Eye (tissue), 1 donor: ENCODE measurements at places on chromosomes 13 and 19.

DNA sequence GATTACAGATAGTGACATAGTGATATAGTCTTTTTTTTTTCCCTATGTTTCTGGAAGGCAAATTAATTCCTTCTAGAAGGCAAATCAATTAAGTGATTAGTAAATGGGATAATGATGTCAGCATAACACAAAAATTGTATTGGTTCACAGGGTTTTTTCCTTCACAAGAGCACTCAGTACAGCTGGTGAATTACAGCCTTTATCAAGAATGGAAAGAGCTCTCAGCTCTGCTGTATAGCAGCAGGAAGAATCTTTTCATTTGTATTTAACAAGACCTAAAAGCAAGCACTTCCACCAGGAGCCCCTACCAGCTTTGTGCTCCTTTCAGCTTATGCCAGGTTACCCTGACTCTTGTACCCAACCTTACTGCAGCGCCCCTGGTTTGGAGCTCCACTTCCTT lies 90.8 kb downstream of the SERP2 start:
- no peak for DNase-seq

GRCh38 chr13:73140801-73141200 lies 82.0 kb downstream of the KLF5 start:
- DNase-seq: no peak

DNA sequence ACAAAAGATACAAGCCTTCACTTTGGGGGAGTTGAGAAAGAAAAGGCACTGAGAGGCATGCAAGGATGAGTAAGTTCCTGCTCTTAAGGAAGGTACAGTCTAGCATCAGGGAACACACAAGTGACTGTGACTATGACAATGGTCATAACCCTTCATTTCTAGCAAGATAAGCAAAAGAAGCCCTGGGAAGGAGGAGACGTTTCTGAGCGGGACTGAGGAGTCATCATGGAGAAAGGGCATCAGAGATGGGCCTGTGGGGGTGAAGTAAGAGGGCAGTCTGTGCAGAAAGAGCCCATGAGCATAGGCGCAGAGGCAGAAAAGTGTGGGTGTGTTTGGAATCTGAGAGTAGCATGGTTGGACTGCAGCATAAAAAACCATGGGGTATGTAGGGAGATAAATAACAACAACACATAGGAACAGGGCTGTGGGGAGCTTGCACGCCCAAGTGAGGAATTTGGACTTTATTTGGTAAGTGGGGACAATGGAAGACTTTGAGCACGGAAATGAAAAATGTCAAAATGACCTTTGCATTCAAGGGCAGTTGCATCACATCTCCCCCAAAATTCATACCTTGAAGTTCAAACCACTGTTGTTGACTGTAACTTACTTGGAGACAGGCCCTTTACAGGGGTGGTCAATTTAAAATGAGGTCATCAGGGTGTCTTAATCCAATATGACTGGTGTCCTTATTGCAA lies 86.7 kb downstream of the MBNL2 start:
- DNase-seq: no peak

DNA sequence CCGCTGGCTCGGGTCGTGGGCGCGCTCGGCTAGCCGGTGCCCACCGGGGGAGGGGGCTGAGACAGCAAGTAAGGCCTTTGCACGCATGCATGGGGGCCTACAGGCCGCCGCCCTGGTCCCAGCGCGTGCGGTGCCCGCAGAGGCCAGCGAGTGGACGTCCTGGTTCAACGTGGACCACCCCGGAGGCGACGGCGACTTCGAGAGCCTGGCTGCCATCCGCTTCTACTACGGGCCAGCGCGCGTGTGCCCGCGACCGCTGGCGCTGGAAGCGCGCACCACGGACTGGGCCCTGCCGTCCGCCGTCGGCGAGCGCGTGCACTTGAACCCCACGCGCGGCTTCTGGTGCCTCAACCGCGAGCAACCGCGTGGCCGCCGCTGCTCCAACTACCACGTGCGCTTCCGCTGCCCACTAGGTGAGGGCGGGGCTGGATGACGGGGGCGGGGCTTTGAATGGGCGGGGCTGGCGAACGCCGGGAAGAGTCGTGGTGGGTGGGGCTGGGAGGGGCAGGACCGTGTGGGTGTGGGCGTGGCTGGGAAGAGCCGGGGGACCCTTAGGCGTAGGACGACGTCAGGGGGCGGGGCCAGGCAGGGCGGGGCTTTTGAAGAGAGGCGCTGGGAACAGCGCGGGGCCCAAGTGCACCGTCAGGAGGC lies 2.1 kb downstream of the CILP2 start:
- peak; percentile 85 for DNase-seq

DNA sequence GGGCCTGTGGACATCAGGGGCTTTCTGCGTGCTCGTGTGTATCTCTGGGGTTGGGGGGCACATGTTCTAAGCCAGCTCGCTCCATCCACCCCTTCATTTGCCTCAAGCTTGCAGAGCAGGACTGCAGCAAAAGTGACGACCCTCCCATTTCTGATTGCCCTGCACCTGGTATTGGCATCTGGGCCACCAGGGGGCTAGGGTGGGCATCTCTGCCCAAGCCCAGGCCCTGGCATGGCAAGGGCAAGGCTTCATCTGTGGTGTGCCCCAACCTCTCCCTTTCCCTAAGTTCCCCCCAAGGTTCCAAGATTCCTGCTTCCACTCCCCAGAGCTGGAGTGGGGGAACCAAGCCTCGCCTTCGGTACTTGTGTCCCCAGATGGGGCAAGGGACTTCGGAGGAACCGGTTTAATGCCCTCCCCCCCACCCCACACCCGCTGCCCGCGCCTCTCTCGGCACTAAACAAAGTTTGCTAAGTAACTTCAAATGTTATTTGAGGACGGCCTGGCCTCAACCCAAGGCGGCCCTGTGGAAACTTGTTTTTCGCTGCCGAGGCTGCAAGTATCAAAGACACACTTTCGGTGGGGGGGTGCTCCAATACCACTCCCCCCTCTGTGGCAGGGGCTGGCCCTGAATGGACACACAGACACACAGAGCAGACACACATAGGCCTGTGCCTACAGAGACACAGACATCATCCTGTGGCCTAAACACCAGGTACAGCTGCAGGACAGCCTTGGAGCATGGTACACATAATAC lies 12.2 kb downstream of the NFIX start:
- no peak for DNase-seq

DNA sequence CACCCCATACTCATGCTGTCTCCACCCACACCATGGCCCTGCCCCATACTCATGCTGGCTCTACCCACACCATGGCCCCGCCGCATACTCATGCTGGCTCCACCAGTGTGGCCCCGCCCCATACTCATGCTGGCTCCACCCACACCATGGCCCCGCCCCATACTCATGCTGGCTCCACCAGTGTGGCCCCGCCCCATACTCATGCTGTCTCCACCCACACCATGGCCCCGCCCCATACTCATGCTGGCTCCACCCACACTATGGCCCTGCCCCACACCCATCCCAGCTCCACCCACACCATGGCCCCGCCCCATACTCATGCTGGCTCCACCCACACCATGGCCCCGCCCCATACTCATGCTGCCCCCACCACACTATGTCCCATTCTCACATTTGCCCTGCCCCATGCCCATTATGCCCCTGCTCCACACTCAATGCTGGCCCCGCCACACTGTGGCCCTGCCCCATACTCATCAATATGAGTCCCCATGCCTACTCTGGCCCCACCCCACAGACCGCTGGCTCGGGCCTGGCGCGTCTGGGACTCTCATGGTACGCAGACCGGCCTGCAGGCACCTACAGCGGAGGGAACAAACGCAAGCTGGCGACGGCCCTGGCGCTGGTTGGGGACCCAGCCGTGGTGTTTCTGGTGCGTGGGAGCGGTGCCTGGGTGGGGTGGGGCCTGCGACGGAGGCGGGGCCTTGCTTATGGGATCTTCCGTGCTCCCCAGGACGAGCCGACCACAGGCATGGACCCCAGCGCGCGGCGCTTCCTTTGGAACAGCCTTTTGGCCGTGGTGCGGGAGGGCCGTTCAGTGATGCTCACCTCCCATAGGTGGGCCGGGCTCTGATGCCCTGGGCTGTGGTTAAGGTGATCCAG lies 3.7 kb upstream of the ARHGAP45 start:
- no peak for DNase-seq

DNA sequence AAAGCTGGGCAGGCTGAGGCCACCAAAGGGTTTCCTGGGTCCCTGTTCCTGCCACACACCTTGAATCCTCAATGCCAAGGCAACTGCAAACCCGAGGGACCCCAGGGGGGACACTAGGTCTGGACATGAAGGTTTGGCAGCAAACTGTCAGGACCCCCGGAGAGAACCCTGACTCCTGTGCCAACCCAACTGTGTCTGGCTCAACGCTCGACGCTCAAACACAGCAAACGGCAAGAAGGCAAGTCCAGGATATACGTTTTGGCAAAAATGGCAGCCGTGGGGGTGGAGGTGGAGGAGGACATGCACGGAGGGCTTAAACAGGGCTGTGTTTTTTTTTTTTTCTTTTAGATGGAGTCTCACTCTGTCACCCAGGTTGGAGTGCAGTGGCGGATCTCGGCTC lies 73.0 kb downstream of the GADD45B start:
- DNase-seq: no peak

- no peak for DNase-seq
Measured at GRCh38 chr13:90866006-90866405, 481.5 kb upstream of the MIR17HG start.

DNA sequence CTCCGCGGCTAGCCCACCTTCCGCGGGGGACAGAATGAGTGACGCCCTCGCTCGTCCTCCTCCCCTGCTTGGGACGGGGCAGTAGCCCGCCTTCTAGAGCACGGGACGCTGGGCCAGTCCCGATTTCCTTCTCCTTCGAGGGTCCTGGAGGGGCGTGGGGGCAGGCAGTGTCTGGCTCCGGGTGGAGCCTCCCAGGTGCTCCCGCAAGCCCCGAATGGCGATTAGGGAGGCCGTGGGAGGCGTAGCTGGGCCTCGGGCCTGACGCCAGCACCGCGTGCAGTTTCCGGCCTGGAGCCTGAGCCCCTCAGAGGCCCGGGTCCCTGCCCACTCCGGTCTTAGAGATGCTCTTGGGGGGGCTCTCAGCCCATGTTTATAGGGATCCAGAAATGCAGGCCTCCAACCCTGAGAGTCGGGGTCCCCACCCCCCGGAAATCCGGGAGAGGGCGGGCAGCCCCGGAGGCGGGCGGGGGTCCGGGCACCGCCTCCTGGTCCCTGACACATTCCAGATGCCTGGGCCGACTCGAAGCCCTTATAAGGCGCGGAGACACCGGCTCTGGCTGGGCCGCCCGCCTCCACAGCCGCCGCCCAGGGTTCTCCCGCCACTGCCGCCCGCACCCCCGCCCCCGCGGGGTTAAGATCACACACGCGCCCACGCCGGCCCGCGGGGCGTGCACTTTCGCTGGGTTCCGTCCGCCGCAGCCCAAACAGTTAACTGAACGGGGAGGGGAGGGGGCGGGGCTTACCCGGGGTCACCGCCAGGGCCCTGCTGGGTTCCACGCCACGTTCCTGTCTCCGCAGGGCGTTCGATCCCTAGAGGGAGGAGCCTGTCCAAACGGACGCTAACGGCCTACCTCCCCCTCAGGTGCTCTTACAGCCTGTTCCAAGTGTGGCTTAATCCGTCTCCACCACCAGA lies 1.5 kb downstream of the MYADM start:
- peak; percentile 93 for DNase-seq

DNA sequence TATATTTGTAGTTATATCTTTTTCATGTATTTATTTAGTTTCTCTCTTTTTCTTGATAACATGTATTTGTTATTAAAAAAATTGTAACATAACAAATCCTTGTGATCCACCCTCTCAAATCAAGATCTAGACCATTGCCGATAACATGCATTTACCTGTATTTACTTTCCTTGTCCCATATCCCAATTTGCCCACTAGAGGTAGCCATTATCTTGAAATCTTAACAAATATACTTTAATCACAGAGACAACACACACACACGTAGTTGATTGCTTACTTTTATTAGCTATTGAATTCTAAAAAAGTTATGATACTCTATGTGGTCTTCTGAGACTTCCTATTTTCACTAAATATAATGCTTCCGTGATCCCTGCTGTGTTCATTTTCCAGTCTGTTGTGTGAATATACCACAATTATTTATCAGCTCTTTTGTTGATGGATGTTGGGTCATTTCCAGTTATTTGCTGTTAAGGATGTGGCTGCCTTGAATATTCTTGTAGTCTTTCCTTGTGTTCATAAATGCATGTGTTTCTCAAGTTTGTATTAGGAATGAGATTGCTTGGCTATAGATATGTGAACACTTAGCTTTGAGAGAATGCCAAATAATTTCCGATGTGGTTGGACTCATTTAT lies 31.3 kb upstream of the ZMYM2 start:
- peak; percentile 20 for DNase-seq

- DNase-seq: peak; percentile 59
Measured at GRCh38 chr13:48567515-48568369, 34.9 kb upstream of the RCBTB2 start.

DNA sequence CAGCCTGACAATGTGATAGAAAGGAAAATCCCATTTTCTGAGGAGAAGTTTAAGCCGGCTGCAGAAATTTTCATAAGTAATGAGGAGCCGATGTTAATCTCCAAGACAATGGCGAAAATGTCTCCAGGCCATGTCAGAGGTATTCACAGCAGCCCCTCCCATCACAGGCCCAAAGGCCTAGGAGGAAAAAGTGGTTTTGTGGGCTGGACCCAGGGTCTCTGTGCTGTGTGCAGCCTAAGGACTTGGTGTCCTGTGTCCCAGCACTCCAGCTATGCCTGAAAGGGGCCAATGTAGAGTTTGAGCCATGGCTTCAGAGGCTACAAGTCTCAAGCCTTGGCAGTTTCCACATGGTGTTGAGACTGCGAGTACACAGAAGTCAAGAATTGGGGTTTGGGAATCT lies 32.9 kb upstream of the GPC6 start:
- DNase-seq: no peak

GRCh38 chr13:41596190-41596589 lies 138.8 kb downstream of the RGCC start:
- no peak for DNase-seq

DNA sequence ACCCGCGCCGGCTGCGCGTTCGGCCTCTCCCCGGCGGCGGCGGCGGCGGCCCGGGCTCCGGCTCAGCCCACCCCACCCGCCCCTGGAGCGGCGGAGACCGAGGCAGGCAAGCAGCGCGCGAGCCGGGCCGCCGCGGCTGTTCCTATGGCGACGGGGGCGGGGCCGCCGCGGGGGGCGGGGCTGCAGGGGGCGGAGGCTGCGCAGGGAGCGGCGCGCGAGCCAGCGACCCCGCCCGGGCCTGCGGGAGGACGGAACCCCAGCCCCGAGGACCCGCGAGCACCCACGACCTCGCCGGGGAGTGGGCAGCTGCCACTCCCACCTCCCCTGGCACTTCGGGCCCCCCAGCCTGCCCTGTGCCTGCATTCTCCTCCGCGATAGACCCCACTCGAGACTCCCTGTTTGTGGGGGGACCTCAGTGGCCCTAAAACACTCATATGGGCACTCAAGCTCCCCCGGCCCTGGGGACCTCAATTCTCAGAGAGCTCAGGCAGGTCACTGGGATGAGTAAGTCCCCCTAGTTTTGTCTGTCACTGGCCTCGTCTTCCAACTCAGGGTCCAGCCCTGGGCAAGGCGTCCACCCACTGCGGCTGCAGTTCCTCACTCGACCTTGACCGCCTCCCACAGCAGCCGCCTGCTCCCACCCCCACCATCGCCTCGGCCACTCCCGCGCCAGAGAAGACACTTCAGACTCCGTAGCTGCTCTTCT lies at the start of gene CTXN1:
Gene CTXN1 (minus strand): TSS at position 115 of the 706 bp plus-strand sequence. CDS start 597 bp downstream, outside the sequence.
- DNase-seq: peak; percentile 88
